T-helper 1 cell (primary cell): ENCODE measurements at places on chromosomes 4 and X.

DNA sequence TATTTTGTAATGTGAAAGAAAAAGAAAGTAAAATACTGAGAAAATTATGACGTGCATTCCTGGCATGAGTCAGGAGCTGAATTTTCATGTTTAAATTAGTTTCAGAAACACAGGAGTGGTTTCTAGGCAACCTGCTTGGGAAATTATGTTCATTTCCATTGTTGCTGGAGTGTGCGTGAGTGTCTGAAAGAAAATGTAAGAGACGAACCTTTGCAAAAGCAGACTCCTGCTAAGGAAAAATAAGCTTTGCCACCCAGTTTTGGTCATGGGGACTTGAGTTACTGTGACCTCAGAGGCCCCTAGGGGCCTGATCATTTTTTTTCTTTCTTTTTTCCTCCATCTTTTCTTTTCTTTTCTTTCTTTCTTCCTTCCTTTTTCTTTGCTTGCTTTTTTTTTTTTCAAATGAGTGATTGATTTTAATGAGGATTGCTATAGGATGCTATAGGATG, 18.8 kb upstream of the CHRNA9 start:
- peak; percentile 19 for DNase-seq

GRCh38 chrX:31929366-31929765, 857.5 kb upstream of the FTHL17 start:
- DNase-seq = no peak

DNA sequence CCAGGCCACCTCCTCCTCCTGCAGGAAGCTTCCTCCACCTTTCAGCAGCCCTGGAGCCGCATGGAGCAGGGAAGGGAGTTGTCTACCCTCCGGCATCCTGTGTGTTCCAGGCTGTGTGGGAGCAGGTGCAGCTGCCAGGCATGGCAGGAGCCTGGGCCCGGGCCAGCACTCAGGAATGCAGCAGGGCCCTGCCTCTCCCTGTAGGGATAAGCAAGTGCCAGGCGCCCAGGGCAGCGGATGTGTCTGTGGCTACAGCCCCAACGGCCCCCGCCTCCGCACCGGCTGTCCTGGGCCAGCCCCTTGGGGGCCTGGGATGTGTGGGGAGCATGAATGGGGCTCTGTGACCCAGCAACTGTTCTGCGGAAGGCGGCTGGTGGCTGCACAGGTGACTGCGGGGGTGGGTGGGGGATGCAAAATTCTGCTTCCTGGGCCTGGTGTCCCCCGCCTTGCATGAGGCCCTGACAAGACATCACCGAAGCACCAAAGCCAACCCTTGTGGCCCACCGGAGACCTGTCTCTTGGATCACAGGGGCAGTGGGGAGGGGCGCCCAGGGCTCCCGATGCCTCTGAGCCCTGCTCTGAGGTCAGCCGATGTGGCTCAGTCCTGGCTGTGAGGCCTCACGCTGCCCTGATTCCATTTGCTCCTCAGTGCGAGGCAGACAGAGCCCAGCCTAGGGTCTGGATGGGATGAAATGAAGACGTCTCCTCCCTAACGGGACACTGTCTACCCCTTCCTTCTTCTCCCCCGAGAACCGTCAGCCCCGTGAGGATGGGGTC, 1.4 kb upstream of the DOK7 start:
- no peak for DNase-seq

DNA sequence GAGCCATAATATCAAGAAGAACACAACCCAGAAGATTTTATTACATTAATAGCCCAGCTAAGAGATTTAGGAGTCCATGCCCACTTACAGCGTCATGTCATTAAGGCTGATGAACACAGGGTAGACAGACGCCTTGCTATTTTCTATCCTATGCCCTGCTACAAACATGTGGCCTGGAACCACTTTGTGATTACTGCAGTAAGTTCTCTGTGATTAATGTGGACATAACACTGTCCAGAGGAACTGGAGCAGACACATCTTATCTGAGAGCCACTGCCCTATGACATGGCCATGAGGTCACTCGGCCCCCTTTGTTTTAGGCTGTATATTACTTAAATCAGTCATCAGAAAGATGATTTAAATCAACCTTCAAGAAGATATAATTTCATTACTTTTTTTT, 211.7 kb downstream of the MAML3 start:
- DNase-seq = no peak

GRCh38 chrX:28717864-28718263, 130.6 kb downstream of the IL1RAPL1 start:
- no peak for DNase-seq

- no peak for DNase-seq
Observed at GRCh38 chrX:119745283-119745848, 13.0 kb upstream of the SOWAHD start.

- DNase-seq = no peak
Observed at GRCh38 chr4:113221990-113222389, 172.5 kb downstream of the ANK2 start.

DNA sequence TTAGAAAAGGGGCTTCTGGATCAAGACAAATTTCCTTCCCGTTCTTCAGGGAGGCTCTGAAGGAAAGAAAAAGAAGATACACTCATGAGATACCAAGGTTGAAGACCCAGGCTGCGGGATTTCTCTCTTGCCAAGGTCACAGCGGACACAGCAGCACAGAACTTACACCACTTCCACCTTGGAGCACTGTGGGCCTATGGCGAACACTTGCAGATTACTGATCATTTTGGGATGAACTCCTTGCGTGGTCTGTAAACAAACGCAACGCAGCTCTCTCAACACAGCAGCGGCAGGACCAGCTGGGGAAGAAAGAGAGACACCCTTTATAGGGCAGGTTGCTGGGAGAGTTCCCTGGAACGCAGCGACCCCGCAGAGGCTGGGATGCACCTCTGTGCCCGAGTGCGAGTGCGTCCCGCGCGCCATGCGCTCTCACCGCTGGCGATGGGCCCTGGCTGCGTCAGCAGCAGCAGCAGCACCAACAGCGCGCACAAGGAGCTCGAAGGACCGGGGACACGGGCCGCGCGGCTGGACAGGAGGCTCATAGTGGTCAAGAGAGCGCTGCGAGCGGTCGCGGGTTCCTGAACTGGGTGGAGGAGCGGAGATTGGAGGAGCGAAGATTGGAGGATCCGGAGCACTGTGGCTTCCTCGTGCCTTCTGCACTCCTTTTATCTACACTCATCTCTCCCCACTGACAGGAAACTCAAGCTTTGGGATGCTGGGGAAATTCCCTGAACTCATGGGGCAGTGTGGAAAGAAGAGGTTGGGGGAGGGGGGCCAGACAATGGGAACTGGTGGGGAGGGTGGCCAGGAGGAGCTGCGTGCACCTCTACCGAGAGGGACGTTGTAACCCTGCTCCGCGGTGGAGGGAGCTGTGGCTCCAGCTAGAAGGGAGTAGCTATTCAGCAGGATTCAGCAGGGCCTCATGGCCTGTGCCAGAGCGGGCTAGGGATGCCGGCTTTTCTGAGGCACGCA, at the start of gene CXCL5:
CXCL5 (minus strand) TSS at position 638 of the 972 bp plus-strand sequence; CDS start at position 542, 96 bp downstream.
- no peak for DNase-seq

GRCh38 chrX:139297638-139298037, 232.9 kb upstream of the F9 start:
- DNase-seq = no peak

- no peak for DNase-seq
Observed at GRCh38 chr4:183492791-183493222, 12.1 kb upstream of the ING2 start.

DNA sequence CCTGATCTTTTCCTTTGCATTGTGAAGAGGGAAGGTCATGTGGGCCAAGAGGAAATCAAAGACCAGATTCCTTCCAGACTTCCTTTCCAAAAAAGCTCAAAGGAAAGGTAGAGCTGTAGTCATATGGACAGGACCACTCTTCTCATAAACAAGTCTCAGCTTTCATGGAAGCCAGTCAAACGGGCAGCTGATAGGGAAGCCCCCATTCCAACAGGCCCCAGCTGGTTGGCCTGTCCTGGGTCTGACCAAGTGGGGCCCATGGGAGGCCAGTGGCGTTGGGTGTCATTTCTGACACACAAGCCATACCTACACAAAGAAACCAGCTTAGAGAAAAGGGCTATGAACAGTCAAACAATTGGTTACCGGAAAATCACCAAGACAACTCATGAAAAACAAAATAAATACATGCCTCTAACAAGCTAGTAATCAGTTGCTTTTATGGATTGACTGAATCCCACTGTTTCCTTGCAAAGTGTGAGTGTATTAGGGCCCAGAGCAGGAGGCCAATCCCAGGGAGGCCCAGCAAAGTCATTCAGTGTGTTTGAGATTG, 149.6 kb upstream of the MAMLD1 start:
- DNase-seq = no peak

DNA sequence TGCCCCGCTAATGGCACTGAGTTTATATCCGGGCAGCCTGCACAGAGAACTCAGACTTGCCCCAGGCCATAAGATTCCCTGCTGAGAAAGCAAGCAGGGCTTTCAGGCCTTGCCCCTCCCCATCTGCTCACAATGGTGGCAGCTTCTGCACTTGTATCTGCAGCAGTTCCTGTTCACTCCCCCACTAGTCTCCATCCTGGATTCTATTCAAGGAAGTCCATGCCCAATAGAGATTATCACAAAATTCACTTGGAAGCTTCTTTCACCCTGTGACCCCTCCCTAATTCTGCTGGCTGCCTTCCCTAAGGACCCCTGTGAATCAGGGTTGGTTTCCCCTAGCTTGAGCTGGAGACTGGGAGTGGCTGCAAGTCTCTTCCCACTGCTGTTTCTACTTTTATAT, 34.5 kb upstream of the UCP1 start:
- DNase-seq = no peak

- DNase-seq = no peak
Observed at GRCh38 chr4:96874657-96875056, 1034.8 kb downstream of the PDHA2 start.

- no peak for DNase-seq
Observed at GRCh38 chr4:25870081-25870480, 7.3 kb upstream of the SEL1L3 start.

DNA sequence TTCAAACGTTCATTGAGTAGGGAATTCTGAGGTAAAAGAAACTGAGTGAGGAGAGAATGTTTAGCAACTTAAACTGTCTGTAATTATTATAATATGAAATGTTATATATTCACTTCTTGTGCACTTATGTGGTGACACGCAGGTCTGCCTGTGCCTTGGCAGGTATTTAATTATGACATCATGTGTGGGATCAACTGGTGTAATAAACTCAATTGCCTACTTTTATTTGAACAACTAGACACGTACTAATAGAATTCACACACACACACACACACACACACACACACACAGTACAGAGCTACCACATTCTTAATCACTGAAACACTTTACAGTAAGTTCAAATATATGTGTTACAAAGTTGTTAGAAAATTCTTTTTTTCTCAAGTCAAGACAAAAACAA, 20.7 kb upstream of the SLC25A31 start:
- DNase-seq = no peak

DNA sequence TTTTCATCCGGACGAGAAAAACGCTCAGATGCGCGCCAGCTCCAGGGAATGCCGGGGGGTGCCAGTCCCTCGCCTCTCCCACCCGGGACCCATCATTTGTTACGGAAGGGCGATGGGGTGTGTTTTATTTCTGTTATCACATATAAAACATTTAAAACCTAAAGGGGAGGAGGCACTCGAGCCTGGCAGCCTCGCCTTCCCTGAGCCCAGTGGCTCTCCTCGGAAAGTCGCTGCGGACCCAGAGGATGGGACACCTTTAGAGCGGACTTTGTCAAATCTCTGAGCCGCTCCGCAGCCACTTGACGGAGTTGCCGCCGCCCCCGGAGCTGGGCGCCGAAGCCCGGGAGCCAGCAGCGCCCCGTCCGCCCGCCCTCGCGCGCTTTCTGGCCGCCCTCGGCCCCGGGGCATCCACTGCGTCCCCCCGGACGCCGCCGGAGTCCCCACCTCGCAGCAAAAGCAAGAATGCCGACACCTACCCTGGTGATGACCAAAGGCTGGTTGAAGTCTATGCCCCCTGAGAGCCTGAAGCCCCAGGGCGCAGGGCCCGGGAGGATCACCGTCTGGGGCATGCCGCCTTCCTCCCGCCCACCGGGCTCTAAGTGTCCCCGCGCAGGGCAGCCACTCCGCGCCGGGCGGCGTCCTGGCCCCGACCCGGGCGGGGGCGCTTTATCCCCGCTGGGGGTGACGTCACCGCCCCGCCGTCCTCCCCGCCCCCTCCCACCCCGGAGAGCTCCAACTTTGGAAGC, at the start of gene PDLIM3:
PDLIM3 (minus strand) TSS at position 642 of the 746 bp plus-strand sequence; CDS start at position 569, 73 bp downstream.
- no peak for DNase-seq

DNA sequence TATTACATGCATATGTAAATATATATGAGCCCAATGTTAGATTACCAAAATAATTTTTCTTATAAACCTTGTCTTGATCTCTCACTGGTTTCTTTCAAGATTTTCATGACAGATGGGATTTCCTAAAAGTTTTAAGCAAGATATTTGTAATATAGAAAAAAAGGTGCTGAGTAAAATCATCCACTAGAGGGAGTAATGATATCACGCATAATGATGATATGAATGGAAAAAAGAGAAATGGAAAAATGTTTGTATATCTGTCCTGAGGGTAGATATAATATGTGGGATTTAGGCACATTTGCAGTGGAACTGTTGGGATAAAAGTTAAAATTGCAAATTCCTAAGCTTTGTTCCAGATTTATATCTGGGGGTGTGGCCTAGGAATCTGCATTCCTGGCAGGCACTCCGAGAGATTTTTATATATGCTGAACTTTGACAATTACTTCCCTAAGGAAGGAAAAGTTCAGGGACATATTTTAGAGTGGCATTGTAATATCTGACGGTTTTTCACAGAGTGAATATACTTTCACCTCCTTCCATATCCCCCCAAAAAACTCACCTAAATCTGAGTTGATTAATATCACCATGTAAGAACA, 60.5 kb downstream of the TMA16 start:
- no peak for DNase-seq

DNA sequence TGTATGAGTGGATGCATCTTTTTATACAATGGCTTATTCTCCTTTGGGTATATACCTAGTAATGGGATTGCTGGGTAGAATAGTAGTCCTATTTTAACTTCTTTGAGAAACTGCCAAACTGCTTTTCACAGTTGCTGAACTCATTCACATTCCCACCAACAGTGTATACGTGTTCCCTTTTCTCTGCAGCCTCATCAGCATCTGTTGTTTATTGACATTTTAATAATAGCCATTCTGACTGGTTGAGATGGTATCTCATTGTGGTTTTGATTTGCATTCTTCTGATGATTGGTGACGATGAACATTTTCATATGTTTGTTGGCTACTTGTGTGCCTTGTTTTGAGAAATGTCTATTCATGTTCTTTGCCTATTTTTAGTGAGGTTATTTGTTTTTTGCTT, 687.0 kb upstream of the EPHA5 start:
- DNase-seq = no peak

DNA sequence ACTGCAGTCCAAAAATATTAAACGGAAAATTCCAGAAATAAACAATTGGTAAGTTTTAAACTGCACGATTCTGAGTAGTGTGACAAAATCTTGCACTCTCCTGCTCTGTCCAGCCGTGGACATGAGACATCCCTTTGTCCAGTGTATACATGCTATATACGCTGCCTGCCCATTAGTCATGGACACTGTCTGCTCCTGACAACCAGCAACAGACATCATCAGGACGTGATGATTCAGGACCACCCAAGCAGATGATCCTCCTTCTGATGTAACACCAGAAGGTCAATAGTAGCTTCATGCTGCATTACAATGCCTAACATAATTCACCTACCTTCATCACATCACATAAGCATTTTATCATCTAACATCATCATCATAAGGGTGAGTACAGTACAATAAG, 36.3 kb downstream of the ATRX start:
- no peak for DNase-seq

GRCh38 chr4:141002323-141002805, 130.9 kb downstream of the RNF150 start:
- no peak for DNase-seq
